ENCODE measurements at places on chromosomes 7 and 10. TPM values are rescaled to one million over a fixed set of nuclear protein-coding genes. Genes with fewer than 3 reads are reported as not detected.

DNA sequence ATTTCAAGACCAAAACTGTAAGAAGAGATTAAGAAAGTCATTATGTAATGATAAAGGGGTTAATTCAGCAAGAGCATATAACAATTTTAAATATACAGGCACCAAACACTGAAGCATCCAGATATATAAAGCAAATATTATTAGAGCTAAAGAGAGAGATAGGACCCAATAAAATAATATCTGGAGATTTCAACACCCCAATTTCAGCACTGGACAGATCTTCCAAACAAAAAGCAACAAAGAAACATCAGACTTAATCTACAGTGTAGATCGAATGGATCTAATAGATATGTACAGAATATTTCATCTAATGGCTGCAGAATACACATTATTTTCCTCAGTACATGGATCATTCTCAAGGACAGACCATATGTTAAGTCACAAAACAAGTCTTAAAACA lies 151.3 kb downstream of the COBL start:
- no peak for DNase-seq

- no peak for DNase-seq
Observed at GRCh38 chr7:46006212-46006611, 85.1 kb upstream of the IGFBP3 start.

DNA sequence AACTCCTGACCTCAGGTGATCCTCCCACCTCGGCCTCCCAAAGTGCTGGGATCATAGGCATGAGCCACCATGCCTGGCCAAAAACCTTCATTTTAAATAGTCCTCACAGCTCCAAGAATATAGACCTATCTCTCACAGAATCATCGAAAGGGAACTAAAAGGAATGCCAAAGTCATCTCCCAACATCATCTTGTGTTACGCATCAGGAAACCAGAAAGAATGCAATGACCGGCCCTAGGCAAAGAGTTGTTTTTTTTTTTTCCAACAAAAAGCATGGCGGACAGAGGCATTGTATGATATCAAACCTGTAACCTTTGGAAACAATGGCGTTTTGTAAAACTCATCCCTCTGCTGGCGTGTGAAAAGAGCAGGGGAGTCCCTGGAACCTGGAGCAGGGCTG lies 73.2 kb downstream of the FAM107B start:
- no peak for DNase-seq

GRCh38 chr10:69337296-69338132 lies 59.2 kb downstream of the HK1 start:
- peak; percentile 59 for DNase-seq

- no peak for DNase-seq
Observed at GRCh38 chr7:299628-300027, 9.7 kb downstream of the FOXL3 start.

GRCh38 chr7:4958477-4959301 lies at the start of gene MMD2:
Gene MMD2 (minus strand): TSS chr7:4959187. CDS start chr7:4959017, 170 bp downstream.
- DNase-seq: no peak

DNA sequence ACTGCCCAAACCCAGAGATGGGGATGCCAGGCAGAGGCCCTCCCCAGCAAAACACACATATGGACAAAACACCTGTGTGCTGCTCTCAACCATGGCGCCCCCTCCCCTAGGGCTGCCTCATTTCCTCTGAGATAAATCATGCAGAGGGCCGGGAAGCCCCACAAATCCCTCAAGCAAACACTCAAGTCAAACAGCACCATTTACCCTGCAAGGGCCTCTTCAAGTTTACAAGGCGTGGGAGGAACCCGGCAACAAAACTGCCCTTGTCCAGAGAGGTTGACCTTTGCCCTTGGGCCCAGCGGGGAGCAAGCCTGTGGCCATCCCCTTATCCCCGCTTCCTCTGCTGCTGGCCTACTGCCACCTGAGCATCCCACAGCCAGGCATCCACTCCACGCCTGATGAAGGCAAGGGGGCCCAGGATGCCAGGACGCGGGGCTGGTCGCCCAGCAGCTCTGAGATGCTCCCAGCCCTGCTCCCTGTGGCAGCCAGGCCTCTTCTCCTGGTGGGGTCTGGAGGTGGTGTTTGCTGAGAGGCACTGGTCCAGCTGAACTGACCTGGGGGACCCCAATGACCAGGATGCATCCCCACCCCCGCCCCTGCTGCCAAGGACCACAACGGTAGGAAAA lies 77.4 kb downstream of the DLG5 start:
- DNase-seq: no peak

GRCh38 chr10:3761021-3761686 lies 23.9 kb downstream of the KLF6 start:
- DNase-seq: no peak

- no peak for DNase-seq
Observed at GRCh38 chr7:2732959-2733584, 45.1 kb downstream of the AMZ1 start.

GRCh38 chr7:29598613-29599012 lies 35.0 kb downstream of the PRR15 start:
- no peak for DNase-seq

- DNase-seq: no peak
Observed at GRCh38 chr7:31192986-31193385, 140.9 kb downstream of the ADCYAP1R1 start.

- no peak for DNase-seq
Observed at GRCh38 chr10:21732067-21732772, 198.2 kb downstream of the MLLT10 start.

DNA sequence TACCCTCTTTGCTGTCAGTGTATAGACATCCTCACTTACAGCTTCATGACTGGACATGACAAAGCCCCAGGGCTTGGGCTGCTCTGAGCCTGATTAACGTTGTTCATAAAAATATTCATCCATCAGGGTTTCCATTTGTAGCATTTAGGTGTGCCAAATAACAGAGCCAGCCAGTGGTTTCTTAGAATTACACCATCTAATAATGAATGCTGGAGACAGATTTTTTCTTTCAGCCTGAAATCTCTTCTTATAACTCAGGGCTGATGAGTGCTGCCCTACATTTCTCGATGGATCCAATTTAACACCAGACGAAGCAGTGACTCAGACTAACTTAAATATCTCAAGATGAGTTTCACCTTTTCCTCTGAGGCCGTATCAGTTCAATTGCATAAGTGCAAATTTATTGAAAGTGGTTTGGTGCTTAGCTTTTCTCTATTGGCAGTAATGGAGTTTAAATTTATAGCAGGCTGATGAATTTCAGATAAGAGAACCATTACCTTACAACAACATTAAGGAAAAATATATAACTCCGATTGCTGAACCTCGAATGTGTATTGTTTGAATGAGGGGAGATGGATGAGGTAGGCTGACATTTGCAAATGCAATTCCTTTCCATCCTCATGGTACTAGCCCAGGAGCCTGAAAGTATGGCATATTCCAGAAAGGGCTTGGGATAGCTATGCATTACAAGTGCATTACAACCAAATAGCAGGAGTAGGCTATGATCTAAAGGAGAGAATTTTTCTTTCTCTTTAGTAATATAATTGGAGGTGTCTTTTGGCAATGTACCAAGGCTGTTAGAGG lies 900.6 kb downstream of the KCNMA1 start:
- no peak for DNase-seq

DNA sequence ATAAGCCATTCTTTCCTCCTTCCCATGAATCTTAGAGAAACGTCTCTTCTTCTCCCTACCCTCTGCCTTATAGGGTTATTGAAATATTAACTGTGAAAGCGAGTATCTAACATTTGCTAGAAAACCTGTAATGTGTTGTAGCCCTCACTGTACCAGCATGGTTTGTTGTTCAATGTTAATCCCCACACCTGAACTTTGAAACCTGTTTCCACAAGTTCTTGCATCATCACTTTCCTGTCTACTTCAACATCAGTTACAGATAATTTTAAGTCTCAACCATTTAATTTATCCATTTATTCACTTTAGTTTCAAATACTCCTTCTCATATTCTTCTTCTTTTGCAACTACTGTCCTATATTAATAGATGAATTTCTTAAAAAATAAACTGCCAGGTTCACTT lies 148.2 kb downstream of the ETV1 start:
- DNase-seq: no peak

DNA sequence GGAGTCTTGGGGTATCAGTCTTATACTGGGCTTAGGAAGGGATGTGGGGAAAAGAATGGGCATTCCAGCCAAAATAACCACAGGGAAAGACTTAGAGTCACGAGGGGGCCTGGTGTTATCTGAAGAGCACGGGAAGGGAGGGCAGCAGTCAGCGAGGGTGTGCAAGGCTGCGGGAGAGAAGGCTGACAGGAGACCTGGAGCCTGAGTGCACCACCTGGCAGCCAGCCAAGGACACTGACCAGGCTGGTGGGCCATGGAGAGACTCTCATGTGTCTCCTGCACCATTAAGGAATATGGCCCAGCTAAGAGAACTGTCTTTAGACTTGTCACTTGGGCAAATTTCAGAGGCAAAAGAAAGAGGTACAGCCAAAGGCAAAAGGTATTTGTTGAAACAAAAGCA lies 69.6 kb downstream of the PKD1L1 start:
- DNase-seq: no peak

- no peak for DNase-seq
Observed at GRCh38 chr7:12729112-12729511, 41.7 kb downstream of the ARL4A start.

GRCh38 chr7:6480323-6480660 lies 32.5 kb upstream of the DAGLB start:
- no peak for DNase-seq

GRCh38 chr10:72267381-72267780 lies 6.3 kb upstream of the DDIT4 start:
- no peak for DNase-seq

DNA sequence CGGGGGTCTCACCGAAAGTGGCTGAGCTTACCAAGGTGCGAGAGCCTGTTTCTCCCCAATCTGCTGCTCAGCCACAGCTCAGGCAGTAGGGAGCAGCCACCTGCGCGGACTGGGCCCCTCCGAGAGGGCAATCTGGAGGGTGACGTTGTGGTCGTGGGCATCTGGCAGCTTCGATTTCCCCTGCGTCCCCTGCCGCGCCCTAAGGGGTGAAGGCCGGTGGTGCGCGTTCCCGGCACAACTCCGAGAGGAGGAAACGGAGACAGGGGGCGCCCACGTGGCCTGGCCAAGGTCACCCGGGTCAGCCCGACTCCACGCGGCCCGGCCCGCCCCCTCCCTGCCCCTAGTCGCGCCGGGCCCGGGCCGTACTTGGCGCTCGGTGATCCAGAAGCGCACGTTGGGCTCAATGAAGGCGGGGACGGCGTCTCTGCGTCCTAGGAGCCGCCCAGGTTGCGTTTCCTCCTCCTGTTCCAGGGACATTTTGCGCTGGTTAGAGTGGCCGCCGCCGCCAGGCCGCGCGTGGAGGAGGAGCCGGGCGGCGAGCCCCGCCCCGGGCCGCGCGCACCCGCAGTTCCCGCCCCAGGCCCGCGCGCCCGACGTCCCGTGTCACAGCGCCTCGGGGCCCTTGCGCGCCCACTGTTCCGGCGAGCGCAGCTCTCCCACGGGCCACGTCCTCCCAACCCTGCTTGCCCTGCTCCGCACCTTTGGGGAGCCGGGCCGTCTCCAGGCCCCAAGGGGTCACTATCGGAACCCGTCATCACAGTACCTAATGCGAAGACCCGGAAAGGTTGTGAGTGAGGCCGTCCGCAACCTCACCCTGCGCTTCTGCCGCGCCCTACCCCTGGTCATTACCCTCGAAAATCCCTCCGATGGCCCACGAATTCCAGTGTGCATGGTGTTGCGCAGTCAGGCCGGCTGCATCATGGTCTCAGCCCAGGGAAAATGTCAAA lies at the start of gene SFXN4:
Gene SFXN4, minus strand, starts transcription at position 544 of the 947 bp plus-strand sequence. Its CDS starts 67 bp downstream, at position 477.
- DNase-seq: no peak

DNA sequence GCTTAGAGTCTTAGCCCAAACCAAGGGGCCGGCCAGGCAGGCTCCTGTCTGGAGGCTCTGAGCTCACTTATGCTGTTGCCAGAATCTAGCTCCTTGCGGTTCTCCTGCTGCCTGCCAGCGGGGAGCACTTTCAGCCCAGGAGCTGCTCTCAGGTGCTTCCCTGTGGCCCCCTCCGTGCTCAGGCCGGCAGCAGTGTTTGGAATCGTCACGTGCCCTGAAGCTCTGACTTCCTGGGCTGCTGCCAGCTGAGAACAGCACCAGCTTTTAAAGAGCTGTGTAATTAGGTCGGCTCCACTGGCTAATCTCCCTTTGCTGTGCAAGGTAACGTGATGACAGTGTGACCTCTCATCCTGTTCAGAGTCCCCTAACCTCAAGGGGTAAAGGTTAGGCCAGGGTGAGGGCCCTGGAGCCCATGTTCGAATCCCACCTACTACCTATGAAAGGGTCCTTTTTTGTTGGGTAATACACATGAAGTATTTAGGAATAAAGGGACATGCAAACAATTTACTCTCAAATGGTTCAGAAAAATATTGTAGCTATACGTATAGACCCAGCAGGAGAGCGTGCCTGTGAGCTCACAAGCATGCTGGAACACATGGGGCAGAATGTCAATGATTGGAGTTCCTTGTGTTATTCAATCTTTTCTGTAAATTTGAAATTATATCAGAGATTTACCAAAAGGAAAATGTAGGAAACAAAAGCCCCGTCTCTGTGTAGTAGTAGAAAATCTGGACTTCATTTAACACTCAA lies 16.6 kb downstream of the ZNF862 start:
- DNase-seq: no peak

The HILPDA gene
- 21.6 TPM for total RNA-seq

The PWWP2B gene
- 11.0 TPM for total RNA-seq

The FAM25A gene
- total RNA-seq: not detected

The STARD3NL gene
- total RNA-seq: 79.4 TPM

The FAM221A gene
- 13.2 TPM for total RNA-seq

The ANXA8 gene
- 1.4 TPM for total RNA-seq

The SEC31B gene
- 2.9 TPM for total RNA-seq

The SFRP5 gene
- total RNA-seq: not detected

The RBP3 gene
- not detected for total RNA-seq

The SKIDA1 gene
- total RNA-seq: 0.52 TPM

The NPFFR1 gene
- total RNA-seq: 0.14 TPM

The CAV1 gene
- 110 TPM for total RNA-seq

The EBLN1 gene
- not detected for total RNA-seq

The ZPBP gene
- not detected for total RNA-seq

The ENTPD1 gene
- not detected for total RNA-seq

The PAXIP1 gene
- 14.5 TPM for total RNA-seq

The CAMK2B gene
- not detected for total RNA-seq

The PKD2L1 gene
- total RNA-seq: not detected

The PNLIPRP3 gene
- not detected for total RNA-seq

The MPLKIP gene
- total RNA-seq: 82.1 TPM

Data from epithelial cell of proximal tubule (primary cell).